ENCODE measurements at places on chromosomes 3 and 15. TPM values are rescaled to one million over a fixed set of nuclear protein-coding genes. Genes with fewer than 3 reads are reported as not detected.

DNA sequence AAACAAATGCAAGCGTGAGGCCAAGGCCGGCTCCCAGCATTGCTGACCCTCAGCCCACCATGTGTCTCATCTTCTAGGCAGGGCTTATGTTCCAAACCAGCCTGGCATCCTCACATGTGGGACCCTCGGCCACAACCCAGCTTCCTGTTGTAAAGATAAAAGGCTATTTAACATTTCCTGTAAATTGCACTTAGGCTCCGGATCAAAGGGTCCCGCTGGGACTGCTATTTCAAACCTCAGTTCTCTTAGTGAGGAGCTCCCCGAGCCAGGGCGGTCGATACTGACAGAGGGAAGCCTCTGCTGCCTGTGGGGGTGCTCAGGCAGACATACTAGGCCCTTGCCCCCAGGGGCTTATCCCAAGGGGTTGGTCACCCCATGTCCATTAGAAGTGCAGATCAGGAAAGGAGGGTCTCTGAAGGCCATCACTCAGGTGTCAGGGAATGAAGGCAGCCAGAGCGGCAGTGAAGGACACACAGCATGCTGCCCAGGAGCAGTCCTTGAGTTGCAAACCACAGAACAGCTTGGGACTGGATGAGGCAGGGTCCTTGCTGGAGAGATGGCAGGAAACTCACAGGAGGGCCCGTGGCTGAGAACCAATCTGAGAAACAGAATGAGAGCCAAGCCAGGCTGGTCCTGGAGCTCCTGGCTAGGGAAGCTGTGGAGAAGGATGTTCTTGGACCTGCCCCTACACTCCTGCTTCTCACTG, 239.9 kb downstream of the TLE3 start:
- DNase-seq, result no peak

ACSBG1 gene
- 0.24 TPM for total RNA-seq

NDUFAF3 gene
- 205 TPM for total RNA-seq

DNA sequence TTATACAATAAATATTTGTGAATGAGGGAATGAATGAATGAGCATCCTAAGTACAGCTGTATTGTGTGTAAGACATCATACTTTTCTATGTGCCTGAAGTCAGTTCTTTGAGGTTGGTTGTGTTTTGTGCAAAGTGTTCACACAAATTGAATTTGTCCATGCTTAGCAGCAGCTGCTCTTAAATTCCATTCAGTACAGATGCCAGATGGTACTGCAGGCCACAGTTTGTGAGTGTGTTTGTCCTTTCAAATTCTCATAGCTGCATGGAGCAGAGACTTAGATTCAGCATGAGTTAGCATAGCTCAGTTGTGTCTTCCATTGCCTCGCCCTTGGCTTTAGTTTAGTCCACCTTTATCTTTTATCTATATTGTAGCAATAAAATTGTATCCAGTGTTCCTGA, 3.8 kb upstream of the ZNF385D start:
- DNase-seq, result no peak

- DNase-seq, result peak; percentile 18
Observed at GRCh38 chr3:62920466-62920784, 45.2 kb upstream of the CADPS start.

TMCO5A gene
- not detected for total RNA-seq

- no peak for DNase-seq
Observed at GRCh38 chr15:79051941-79052731, 38.4 kb downstream of the RASGRF1 start.

MEX3B gene
- 1.9 TPM for total RNA-seq

DNA sequence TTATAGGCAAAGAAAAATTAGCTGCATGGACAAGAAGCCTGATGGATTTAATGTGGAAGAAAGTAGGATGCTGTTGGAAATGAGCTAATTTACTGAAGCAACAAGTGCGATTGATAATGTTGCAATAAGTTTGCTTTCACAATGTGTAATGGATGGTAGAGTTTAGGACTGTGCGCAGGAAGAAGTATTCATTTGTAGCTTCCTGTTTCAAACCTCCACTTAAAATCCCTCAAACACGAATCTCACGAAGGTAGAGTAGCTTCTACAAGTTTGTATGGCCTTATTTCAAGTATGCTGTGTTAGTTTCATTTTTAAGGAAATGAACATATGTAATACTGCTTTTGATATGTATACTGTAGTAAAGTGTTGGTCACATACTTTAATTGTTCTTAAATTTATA, 42.3 kb downstream of the KCNH8 start:
- no peak for DNase-seq

KBTBD13 gene
- total RNA-seq, result not detected

GATM gene
- total RNA-seq, result not detected

DNA sequence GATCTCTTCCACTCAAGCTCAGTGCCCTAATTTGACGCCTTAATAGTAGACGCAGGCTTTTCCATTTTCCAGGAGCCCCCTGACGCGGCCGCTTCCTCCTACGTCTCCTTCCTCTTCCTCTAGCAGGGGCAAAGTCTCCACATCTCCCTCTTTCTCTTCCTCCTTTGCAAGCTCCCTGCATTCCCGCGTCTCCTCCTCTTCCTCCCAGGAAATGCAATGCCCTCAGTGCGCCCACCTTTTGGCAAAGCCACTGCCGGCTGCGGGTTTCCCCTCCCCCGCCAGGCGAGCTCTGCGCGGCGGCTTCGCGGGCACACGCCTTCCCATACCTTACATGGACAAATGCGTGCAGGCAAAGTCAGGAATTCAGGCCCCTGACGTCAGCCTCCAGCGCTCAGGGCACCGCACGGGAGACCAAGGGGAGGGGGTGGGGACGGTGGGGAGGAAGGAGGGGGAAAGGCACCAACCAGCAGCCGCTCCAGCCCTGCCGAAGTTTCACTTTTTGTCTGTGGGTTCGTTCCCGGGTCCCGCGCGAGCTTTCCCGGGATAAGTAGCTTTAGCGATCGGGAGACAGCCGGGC, 432 bp upstream of the LPP start:
- peak; percentile 87 for DNase-seq

GRCh38 chr15:64066451-64066850, 20.2 kb upstream of the DAPK2 start:
- no peak for DNase-seq

ADAMTS9 gene
- 1.8 TPM for total RNA-seq

- DNase-seq, result peak; percentile 51
Observed at GRCh38 chr15:90300988-90301706, 35.7 kb downstream of the NGRN start.

THRB gene
- 0.69 TPM for total RNA-seq

CCR8 gene
- total RNA-seq, result not detected

CASR gene
- not detected for total RNA-seq

DNA sequence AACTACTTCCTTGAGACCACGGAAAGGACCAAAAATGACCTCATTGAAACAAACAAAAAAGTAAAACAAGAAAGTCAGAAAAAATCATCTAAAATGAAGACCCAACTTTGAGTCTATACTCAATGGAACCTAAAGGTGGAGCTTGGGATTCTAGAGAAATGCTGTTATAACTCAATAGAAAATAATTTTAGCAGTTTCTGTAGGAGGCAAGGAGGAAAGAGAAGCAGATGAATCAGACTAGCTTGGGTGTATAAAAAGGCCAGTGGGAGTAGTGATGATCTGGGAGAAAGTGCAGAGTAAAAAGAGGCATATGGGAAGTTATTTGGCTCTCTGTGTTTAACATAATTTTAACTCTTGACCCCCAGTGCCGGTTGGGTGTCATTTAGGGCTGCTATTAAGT, 94.4 kb downstream of the TMCO5A start:
- DNase-seq, result peak; percentile 23

PRSS50 gene
- total RNA-seq, result not detected

- DNase-seq, result no peak
Observed at GRCh38 chr3:139557041-139557440, 17.5 kb upstream of the RBP1 start.

DNA sequence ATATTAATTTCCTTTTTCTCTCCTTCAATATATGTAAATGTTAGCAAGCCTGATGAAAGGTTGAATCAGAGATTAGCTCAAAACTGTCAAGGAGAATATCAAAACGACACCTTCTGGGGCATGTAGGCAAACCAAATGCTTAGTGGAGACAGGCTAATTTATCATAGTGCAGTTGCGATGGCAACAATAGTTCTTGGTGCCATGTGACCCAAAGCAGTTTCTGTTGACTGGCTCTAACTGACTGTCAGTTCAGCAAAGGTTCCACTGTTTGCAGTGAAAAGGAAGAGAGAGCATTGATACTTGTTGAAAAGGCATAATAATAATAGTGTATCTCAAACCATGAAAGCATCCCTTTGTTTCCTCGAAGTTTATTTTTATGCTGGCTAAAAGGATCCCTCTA, 513.9 kb downstream of the NLGN1 start:
- no peak for DNase-seq
